ENCODE measurements at places on chromosomes 4 and X.

DNA sequence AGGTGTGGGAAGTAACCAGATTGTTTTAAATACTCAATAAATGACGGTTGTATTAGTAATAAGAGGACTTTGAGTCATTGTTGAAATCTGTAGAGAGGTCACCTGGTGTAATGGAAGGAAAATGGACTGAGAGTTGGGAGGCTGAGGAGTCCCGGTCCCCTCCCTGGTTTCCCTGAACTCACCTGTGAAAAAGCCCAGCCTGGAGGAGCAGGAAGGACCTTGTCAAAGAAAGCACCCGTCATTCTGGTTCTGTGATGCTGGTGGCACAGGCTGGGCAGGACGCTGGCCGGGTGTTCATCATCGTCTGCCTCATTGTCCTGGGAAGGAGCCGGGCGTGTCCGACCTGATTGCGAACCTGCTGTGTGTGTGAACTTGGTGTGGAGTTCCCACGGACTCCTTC, 70.8 kb downstream of the SORCS2 start:
- no peak for DNase-seq

DNA sequence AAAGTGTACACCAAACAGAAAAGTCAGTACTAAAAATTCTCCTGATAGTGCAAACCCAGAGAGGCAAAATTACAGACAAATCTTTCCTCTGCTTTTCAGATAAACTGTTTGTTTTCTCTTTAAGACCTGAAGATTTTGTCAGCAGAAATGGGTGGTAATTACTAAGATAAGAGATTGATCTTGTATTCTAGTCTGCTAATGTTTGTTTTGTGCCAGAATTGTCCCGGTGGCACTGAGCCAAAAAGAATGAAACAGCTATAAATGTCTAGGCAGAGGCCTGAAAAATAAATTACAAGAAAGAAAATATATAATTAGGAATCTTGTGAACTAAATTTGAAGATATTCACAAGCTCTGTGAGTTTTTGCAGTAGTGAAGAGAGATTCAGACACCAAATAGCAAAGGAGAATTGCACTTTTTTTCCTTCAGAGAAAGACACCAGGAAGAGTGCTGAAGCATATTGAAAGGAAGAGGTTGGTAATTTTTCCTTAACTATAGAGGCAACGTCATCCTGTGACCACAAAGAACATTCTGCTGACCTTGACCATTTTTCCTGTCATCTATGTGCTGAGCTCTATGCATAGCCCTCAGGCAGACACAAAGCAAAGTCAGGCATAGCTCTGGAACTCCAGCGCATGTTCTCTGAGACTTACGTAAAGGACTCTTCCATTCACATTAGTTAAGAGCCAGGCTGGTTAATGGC, 314.5 kb upstream of the RASGEF1B start:
- no peak for DNase-seq

GRCh38 chrX:81890521-81890920, 688.6 kb downstream of the SH3BGRL start:
- DNase-seq: no peak

DNA sequence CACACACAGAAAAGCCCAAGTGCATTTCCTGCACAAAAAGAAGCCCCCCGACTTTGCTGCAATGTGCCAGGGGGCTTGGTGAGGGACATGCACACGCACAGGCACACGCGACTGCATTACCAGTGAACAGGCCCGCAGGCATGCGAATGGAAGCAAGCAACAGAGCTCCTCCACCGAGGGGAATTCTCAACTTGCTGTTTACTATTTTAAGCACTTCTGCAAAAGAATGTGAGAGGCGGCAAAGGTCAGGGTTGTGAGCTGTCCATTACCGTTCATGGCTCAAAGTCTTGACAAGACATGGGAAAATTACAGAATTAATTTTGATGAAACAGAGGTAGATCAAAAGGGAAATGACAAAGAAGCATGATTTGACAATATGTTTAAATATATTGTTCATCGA, 342.5 kb upstream of the NOCT start:
- no peak for DNase-seq

DNA sequence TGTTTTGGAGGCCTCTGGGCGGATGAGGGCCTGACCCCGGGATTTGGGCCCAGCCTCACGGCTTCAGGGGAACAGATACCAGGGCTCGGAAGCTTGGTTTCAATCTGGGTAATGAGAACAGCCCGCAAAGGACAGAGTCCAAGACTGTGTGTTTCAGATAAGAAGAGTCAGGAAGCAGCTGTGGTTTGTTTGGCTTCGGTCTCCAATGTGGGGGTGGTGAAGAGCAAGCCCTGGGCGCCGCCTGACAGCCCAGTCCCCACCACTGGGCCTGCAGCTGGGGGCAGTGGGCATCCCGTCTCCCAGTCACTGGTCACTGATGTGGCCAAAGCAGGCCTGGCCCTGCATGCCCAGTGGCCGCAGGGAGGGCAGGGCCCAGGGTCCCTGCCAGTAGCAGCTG, 9.1 kb downstream of the WFS1 start:
- no peak for DNase-seq

DNA sequence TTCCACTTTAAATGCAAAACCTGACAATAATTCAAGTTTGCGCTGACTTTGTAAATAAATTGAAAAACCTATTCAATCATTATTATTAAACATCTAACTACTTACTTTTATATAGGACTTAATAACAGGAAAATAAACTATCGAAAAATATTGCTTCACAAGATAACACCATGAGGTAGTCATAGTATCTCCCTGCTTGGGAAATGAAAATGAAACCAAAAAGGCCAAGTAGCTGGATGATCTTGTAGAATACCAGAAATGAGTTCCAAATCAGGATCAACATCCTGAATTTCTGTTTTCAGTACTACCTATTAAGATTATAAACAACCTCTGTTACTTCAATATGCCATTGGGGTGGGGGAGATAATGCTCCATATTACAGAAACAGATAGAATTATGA, 58.9 kb downstream of the CHIC2 start:
- DNase-seq: no peak

GRCh38 chr4:1177274-1178141, 5.1 kb upstream of the SPON2 start:
- no peak for DNase-seq

DNA sequence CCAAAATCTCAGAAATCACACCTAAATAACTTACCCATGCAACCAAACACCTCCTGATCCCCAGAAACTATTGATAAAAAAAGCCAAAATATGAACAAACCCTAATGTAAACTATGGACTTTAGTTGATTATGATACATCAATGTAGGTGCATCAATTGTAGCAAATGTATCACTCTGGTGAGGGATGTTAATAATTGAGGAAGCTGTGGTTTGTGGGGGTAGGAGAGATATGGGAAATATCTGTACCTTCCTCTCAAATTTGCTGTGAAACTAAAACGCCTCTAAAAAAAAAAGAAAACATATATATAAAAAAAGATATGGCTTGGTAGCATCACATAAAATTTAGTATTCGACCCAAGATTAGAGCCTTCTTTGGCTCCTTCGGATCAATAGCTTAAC, 144.3 kb upstream of the CPEB2 start:
- no peak for DNase-seq

DNA sequence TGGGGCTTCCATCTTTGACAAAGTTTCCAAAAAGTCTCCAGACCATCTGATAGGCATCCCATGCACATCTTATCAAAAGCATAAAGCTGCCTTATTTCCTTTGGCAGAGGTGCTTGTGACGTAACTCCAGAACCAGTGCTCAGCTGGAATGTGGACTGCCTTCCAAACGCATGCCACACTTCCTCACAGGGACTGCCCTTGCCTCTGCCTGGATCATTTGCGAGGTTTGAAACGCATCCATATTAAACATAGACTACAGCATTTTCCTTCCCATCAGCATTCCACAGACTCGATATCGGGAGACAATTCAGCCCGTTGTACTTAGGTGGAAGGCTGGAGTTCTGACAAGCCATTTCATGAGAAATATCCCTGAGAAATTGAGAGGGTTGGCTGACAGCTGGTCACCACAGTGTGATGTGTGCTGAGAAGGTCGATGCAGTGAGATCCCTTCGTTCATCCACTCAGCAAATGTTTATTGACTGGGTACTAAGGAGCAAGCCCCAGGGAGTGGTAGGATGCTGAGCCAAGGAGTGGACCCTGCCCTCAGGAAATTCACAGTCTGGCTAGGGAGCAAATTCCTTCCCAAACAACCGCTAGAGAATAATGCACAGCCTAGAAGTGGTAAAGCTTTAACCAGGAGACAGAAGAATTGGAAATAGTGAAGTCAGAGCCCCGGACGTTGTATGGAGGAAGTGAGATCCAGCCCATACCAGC, 376.0 kb downstream of the BCOR start:
- DNase-seq: no peak

All from stimulated activated CD4-positive, alpha-beta T cell treated with anti-CD3 and anti-CD28 coated beads, Interleukin-1b, Interleukin-23, amount 100 ng/mL, for 1 hour (primary cell).